Endothelial cell (in vitro differentiated cells): ENCODE measurements at places on chromosomes 6 and 20.
A peak's percentile ranks its signal among the peaks of the same experiment; 100 is the strongest.

- no peak for DNase-seq
These were observed 189.2 kb upstream of the ADGRB3 start for GRCh38 chr6:68445926-68446325.

DNA sequence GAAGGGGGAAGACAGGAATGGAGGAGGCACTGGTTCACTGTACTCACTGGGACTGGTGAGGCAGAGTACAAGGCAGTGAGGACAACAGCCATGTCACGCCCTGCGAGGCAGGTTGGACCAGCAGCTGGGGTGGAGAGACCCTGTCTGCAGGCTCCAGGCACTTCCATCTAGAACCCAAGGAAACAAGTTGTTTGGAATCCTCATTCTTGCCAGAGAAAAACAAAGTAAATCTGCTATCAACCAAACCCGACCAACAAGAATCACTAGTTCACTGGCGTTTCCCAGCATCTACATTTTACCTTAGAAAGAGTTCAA lies 98.5 kb upstream of the CDYL start:
- DNase-seq: no peak

- DNase-seq: no peak
These were observed 140.1 kb downstream of the CEBPB start for GRCh38 chr20:50330504-50331313.

DNA sequence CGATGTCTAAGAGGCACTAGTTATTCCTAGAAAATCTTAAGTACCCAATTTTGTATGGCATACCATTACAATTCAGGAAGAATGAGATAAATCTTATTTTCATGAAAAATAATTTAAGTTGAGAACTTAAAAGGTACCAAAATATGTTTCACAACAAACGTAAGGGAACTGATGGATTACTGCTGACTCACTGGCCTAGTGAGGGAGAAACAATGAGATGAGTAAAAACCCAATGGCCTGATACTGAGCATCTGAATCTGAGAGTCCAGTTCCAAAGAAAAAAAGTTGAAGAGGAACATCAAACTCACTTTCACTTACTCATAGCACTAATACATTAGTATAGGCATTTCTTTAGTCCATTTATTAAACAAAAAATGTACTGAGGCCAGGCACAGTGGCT lies 56.0 kb downstream of the MDN1 start:
- DNase-seq: no peak

- DNase-seq: no peak
These were observed 34.0 kb upstream of the BMP6 start for GRCh38 chr6:7691675-7692452.

DNA sequence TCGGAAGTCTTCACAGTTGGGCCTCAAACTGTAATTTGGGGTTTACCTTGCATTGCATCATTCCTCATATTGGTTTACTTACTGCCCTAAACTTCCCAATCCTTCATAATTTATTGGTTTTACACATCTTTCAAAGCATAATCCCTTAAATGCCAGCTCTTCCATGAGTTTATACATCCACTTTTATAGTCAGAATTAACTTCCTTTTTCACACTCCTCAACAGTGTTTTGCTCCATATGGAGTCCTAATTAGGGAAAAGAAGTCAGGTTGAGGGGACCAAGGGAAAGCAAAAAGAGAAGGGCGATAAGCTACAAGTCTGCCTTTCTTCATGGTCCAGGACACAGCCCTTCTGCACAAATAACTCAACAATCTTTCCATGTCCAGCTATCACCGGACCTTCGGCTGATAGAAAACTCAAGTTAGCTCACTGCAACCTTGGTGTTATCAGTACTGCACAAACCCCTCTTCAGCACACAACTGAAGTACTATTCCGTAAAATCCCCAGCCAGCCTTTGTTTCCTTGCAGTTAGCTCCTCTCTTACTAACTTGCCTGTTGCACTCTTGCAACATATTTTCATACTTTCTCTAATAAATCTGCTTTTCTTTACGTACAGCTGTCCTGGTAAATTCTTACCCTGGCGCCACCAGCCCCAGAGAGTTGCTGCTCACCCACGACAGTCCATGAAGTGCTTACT lies 2.0 kb downstream of the EEF1E1 start:
- no peak for DNase-seq

- DNase-seq: no peak
These were observed 44.1 kb downstream of the CFAP61 start for GRCh38 chr20:20096421-20096820.

- DNase-seq: no peak
These were observed 249.3 kb downstream of the PREX1 start for GRCh38 chr20:48578397-48579098.

DNA sequence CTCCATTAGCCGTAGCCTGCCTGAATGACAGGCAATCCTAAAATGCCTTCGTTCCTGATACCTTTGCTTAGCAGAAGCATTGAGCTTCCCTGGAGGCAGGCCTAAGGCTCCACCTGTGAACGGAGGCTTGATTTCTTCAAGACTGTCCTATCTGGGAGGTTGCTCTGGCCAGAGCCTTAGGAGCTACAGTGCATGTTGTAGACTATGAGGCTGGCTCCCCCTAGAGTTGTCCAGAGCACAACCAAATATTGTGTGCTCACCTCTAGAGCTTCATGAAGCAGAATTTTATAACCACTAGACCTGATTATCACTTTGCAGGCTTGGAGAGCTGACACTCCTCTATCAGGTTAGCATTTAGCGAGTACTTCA lies 217.8 kb downstream of the MAFB start:
- DNase-seq: peak; percentile 7

DNA sequence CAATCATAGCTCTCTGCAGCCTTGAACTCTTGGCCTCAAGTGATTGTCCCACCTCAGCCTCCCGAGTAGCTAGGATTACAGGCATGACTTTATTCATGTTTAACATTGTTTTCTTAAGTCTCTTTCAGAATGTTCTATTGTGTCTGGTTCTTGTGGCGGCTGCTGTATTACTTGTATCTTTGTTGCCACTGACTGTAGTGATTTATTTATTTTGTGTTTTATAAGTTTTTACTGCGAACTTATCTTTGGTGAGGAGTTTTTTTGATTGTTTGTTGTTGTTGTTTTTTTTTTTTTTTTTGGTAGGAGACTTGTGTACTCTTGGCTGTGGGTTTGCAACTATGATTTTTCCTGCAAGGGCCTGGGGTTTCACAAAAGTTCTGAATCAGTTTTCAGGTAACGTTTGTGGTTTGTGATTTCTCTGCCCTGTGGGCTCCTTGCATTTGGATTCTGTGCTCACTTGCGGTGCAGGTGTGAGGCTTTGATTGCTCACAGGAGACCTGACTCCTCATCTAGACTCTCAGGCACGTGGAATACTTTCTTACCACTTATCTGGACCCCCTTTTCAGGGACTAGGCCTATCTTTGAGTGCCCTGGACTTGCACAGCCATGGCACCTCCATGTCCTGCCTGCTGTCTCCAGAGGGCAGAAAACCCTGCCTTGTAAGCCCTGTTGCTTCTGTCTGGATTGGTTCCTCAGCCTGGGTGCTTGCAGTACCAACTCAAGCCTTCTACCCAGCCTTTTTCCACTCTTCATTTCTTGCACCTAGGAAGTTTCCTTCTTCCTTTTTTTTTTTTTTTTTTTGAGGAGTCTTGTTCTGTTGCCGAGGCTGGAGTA lies 25.2 kb downstream of the KIF25 start:
- no peak for DNase-seq

- no peak for DNase-seq
These were observed 6.9 kb upstream of the CD40 start for GRCh38 chr20:46111028-46111835.

GRCh38 chr6:32327103-32327502 lies 44.6 kb downstream of the TSBP1 start:
- DNase-seq: no peak

DNA sequence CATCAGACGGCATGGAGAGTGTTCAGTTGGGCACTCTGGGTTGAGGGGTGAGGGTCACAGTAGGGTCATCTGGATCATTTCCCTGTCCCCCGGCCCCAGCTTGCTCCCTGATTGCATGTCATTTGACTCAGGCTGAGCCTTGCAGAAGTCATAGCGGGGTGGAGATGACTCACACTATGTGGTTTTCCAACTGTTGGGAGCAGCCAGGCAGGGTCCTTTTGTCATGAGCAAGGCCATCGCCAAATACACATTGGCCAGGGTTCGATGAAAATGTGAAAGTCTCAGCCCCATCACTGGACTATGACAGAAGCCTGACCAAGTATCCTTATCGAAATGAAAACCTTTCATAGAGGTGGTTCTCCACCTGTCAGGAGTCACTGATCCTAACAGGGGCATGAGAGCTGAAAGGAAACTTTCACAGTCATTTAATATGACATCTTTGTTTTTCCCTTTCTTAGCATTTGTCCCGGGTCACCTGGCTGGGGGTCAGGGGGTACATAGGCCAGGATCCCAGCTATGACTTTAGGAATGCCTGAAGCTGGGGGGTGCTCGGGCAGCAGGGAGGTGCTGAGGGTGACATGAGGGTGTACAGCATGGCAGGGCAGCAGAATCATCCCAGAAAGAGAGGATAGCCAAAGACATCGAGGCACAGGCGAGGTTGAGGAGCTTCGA lies 70.2 kb upstream of the CD93 start:
- DNase-seq: no peak

DNA sequence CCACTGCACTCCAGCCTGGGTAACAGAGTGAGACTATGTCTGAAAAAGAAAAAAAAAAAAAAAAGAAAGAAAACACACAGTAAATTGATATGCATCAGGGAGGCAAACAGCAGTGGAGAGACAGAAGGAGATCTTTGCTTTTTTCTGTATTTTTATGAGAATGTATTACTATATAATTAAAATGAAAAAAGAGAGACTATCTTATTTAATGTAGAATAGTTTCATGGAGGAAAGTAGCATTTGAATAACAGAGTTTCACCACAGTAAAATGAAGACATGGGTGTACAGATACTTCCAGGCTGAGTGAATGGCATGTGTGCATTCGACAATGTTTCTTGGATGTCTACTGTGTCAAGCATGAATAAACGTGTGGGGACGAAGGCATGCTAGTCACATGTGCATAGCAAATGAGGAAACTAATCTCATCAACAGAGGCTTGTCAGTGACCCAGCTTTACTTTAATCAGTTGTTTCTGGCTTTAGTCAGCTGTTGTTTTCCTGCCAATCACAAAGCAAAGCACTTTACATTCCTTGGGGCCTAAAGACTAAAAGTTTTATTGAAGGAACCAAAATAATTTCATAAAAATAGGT lies 55.5 kb upstream of the ARMH2 start:
- DNase-seq: no peak
